Right ventricle myocardium superior (tissue), 1 donor: ENCODE measurements at places on chromosomes 6 and 20. TPM values are rescaled to one million over a fixed set of nuclear protein-coding genes. Genes with fewer than 3 reads are reported as not detected.
A peak's percentile ranks its signal among the peaks of the same experiment; 100 is the strongest.

The METTL24 gene
- 0.91 TPM for total RNA-seq

The NDRG3 gene
- total RNA-seq: 27.5 TPM

The SLC52A3 gene
- 2.2 TPM for total RNA-seq

The CLPSL2 gene
- not detected for total RNA-seq

The CYP21A2 gene
- not detected for total RNA-seq

GRCh38 chr6:45378334-45378926 lies 696 bp upstream of the SUPT3H start:
- peak; percentile 67 for DNase-seq

GRCh38 chr6:113049190-113049589 lies 702.1 kb downstream of the RFPL4B start:
- no peak for DNase-seq

DNA sequence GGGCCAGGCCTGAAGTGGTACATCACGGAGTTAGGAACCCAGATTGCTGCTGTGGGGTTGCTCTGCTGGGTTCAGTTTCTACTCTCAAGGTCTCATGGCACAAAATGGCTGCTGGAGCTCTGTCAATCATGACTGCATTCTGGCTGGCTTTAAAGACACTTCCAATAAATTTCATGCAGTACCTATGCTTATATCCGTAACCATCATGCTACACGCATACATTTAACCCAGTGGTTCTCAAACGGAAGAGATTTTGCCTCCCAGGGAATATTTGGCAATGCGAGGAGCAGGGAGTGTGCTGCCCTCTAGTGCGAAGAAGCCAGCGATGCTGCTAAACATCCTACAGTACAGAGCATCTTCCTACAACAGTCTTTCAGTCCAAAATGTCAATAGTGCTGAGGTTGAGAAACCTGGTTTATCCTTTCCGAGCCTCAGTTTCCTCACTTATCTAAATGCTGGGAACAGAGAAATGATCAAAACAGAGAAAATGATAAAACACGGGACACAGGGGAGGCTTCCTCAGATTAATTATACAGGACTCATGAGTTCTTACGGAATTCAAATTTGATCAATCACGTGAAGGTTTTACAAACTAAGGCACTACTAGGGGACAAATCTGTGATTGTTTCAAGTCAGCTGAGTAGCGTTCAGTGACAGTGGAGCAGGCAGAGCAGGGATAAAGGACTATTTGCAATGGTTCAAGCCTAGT lies 9.6 kb upstream of the SLC2A10 start:
- DNase-seq: no peak

GRCh38 chr6:124090491-124090890 lies 286.8 kb downstream of the NKAIN2 start:
- DNase-seq: no peak

DNA sequence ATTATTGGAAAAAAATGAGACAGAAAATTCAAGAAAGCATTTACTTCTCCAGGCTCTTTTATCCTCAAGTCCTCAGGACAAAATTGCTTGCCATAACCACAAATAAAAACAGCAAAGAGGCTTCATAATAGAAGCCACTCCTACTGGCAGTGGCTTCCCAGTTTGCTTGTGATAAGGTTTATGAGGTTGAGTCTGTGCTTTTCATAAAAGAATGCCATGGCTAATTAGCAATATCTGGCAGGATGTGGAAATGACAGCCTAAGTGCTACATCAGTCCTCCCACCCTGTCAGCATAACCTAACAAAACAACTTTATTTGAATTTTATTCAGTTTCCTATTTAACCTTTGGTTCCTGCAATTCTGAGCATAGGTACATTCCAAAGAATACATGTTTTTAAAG lies 80.9 kb upstream of the HTR1E start:
- DNase-seq: no peak

- DNase-seq: peak; percentile 85
Observed at GRCh38 chr6:144008120-144008811, at the start of gene PLAGL1. TSS of gene PLAGL1 (minus strand) at chr6:144008259. CDS start at chr6:143948136, 60,123 bp downstream.

GRCh38 chr6:3738381-3739131 lies 13.0 kb downstream of the PXDC1 start:
- DNase-seq: no peak
